GM19239 (cell line): ENCODE measurements at places on chromosomes 7 and 10.

- no peak for DNase-seq
Observed at GRCh38 chr7:142463401-142463850, 205.6 kb upstream of the PRSS58 start.

- no peak for DNase-seq
Observed at GRCh38 chr10:100391163-100392002, 44.4 kb downstream of the SCD start.

DNA sequence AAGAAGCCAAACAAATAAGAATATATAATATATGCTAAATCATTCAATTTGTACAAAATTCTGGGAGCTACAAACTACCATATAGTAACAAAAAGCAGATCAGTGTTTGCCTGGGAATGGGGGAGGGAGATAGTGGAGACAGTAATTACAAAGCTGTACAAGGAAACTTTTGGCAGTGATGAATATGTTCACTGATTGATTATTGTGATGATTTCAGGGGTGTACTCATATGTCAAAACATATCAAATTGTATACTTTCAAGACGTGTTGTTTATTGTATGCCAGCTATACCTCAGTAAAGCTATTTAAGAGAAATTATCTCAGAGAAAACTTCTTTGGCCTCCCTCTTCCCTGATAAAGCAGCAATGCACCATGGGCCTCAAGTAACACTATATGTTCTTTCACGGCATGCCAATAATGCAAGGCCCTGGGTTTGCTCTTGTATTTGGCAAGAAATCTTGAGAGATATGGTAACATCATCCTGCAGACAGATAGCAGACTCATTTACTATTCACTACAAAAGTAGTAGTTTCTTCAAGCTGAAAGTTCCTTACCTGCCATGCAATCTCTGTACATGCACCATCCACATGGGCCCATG lies 133.5 kb downstream of the HBP1 start:
- no peak for DNase-seq

DNA sequence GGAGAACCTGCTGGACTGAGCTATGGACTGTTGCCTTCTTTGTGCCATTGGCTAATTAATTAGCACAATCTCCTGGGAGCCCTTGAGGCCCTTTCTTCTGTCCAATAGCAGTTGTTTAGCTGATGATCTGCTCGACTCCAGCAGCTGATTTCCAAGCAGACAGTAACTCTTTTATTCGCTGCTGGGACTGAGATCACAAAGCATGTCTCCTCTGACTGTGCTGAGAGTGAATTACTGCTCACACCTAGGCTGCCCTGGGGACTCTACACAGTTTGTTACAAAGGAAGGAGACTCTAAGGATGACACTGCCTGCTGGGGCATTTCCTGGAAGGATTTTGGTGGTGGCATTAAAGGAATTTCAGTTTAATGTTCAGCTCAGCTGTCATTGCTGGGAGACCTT lies 31.4 kb downstream of the CASP7 start:
- no peak for DNase-seq

- no peak for DNase-seq
Observed at GRCh38 chr10:92813979-92814378, 34.3 kb upstream of the EXOC6 start.

DNA sequence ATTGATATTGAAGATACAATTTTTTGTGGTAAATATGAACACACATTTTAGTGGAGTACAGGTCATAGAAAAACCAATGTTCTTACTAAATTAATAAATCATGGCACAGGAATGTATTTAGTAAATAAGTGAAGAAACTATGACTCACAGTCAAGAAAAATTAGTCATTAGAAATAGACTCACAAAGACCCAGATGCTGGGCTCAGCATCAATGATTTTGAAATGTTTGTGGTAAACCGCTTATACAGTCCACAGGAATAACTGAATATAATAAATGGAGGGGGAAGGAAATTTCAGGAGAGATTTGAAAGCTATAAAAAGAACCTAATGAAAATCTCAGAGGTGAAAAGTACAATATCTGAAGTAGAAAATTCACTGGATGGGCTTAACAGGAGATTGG lies 138.3 kb upstream of the ADCY1 start:
- DNase-seq = no peak

DNA sequence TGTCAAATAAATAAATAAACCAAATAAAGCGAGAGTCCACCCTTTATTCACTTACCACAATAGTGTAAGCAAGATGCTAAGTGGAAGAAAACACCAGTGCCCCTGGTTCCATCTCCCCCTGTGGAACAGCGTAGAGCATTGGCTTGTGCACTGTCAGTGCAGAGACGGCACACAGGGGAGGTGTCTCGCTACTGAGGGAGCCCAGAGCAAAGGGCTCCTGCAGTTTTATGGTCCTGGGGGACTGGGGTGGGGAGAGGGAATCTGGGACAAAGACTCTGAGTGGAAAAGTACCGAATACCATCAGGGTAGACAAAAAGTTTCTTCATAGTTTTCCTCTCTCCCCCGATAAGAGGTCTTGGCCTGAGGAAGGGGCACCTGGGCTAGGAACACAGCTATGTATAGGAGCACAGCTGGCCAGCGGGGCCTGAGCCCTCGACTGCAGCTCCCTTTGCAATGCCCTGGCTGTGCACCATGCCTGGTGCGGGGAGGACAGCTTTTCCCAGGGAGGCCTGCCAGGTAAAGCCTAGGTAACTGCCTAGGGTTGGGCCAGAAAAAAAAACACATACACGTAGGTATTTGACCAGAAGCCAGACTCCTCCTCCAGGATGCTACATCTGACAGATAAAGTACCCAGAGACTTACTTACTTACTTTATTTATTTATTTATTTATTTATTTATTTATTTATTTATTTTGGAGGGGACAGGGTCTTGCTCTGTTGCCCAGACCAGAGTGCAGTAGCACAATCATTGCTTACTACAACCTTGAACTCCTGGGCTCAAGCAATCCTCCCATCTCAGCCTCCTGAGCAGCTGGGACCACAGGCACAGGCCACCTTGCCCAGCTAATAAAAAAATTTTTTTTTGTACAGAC lies 88.8 kb upstream of the KIF5B start:
- DNase-seq = no peak

DNA sequence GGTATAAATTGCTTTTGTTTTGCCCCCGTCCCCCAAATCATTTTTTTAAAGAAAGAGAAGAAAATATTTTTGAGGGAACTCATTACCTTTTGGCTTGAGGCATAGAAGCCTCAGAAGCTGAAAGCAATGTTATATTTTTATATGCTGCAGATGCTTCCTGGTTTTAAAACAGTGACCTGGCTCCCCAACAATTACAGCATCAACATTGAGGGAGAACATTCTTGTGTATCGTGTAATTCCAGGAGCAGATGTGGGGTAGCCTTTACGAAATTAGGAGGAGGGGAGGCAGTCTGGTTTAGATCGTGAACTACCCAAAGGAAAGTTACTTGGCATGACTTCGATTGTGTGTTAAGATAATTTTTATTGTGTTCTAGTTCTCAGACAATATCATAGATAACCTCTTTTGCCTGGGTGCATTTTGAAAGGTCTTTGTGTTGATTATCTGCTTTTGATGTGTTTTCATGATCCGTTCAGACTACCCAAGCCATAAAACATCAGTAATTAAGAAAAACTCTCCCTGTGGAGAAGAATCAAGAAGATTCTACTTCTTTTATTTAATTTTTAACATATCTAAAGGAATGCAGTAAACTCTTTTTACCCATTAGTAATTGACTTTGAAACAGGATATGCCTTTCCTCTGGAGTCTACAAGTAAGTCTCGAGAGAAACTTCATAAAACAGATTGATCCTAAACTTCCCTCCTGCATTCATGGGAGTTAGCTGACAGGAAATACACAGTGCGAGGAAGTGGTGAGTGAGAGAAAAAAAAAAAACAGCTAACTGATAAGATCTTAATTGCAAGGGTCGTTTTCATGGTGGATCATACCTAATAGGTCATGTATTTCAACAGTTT lies 141.4 kb downstream of the KIAA1217 start:
- no peak for DNase-seq

GRCh38 chr10:78651287-78651686 lies 417.5 kb upstream of the ZMIZ1 start:
- no peak for DNase-seq

DNA sequence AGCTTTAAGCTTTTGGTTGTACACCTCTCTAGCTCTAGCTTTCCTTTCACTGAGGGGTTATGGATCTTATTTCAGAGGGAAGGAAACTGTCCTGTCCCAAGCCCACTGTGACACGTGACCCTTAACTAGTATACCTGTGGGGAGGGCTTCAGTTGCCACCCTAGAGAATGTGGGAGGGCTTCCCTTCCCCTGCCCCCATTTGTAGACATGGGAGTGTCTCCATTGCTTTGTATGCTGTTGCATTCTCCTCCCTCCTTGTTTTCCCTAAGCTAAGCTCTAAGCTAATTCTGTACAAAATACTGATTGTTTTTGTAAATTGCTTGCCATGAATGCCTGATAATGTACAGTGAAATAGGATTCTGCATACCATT lies 11.2 kb downstream of the LUC7L2 start:
- DNase-seq = no peak

DNA sequence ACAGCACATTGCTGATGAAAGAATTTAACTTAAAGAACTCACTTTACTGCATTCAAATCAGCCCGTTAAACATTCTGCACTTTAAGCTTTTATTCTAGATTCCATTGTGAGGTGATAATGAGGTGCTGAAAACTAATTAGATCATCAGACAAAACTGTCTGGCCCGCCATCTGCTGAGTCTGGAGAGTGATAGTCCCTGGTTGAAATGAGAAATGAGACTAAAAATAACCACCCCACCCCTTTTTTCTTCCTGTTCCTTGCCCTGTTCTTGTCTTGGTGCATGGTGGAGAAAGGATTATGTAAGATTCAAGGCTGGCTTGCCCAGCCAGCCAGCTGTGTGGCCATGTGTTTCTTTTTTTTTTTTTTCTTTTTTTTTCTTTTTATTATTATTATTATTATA lies 277.0 kb upstream of the COBL start:
- no peak for DNase-seq

DNA sequence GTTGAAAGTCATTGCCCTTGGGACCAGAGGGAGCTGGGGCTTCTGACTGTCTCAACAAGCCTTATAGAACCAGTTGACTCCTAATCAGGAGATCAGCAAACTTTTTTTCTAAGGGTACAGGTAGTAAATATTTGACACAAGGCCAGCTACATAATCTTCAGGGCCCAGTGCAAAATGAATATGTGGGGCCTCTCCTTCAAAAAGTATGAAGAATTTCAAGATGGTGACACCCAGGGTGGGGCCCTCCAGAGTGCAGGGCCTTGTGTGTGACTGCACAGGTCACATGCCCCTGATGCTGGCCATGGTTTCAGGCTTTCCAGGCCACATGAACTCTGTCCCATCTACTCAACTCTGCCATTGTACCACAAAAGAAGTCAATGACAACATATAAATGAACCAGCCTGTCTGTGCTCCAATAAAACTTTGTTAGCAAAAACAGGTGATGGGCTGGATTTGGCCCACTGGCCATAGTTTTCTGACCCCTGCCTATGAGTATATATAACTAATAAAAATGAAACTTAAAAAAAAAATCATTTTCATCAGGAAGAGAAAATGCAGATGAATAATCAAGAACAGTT lies 6.1 kb downstream of the MMRN2 start:
- DNase-seq = no peak

GRCh38 chr7:100074841-100075240 lies 6.7 kb downstream of the ZNF3 start:
- no peak for DNase-seq

- DNase-seq = no peak
Observed at GRCh38 chr10:101241840-101242707, 12.8 kb upstream of the LBX1 start.

- no peak for DNase-seq
Observed at GRCh38 chr7:85160223-85160622, 26.6 kb downstream of the SEMA3D start.

GRCh38 chr10:96719850-96720421 lies 378 bp downstream of the PIK3AP1 start:
- peak; percentile 68 for DNase-seq

- no peak for DNase-seq
Observed at GRCh38 chr7:37037286-37037685, 313.0 kb upstream of the AOAH start.

- no peak for DNase-seq
Observed at GRCh38 chr7:107909445-107909844, 18.5 kb downstream of the DLD start.

DNA sequence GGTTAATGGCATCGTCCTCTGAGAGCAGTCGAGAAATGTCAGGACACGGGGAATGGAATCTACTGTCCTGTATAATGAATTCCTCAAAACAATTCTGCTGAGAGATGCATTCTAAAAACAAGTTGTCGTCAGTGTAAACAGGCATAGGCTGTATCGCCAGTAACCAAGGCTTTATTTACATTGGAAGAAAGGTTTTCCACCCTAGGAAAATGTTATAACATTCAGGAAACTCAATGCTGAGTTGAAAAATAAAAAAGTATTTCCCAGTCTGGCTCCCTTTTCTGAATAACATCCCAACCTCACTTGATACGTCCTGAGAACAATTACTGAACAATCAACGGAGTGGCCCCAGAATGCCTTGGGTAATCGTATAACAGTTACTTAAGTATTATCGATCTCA lies 79.6 kb upstream of the UCN3 start:
- no peak for DNase-seq
